NCI-H524 treated with DMSO at 0.1 percent for 48 hours (cell line): ENCODE measurements at places on chromosomes 1 and 21.

DNA sequence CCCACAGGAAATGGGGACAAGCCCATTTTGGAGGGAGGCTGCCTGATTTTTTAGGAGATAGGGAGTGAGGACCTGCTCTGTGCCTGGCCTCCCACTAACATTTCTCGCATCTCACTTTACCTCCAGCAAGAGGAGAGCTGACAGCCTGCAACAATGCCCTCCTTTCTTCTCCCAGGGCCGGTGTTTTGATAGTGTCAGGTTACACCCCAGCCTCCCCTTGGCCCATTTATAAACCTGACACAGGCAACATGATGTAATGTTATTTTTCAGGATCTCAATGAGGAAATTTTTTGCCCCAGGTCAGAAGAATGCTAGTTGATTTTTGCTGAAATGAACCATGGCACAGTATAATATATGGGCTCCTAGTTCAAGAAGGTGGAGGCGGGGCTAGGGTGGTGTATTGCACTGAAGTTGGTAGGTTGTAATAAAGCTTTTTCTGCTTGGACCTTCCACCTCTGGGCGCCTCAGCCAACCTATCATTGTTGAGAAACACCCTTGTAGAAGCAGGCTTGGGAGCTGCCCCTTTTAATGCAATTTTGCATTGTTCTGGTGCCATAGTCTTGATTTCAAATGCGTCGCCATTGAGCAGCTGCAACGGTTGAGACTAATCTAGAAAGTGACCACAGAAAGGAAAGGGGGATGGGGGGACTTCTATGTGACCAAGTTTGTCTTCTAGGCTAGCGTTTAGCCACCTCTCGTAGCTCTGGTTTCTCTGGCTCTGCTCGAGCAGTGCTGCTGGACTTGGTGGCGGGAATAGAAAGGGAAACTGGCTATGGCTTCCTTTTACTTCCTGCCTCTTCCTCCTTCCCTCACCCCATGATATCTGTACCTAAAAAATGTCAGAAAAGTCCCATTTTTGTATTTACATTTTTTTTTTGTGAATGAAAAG, 53.0 kb downstream of the PBX1 start:
- no peak for DNase-seq

GRCh38 chr1:112554411-112554810, 45.6 kb downstream of the WNT2B start:
- DNase-seq = no peak

DNA sequence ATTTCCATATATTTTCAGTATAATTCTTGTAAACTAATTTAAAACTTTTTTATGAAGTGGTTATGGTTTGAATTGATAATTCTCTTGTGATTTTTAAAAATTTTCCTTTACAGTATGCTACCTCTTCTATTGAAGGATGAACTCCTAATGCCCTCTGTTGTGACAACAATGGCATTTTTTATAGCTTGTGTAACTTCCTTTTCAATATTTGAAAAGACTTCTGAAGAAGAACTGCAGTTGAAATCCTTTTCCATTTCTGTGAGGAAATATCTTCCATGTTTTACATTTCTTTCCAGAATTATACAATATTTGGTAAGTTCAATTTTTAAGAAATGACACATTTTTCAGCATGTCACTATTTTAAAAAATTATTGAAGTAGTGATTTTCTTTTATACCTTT, 61.4 kb downstream of the ALG6 start:
- DNase-seq = no peak

DNA sequence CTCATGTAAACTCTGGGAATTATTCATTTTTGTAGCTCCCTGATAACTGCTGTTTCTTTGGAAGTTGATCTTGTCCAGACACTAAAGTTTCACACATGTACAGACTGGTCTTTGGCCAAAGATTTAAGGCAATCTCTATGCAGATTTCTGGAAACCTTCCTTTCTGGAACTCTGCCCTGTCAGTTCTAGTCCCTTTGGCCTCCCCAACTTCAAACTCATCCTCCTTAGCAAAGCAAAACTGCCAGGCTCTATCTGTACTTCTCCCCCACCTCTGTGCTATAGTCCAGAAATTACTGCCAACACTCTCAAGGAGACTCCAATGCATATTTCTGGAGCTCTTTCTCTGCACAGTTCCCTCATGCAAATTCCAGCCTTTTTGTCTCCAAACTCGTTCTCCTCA, 36.5 kb downstream of the C1orf198 start:
- DNase-seq = no peak

DNA sequence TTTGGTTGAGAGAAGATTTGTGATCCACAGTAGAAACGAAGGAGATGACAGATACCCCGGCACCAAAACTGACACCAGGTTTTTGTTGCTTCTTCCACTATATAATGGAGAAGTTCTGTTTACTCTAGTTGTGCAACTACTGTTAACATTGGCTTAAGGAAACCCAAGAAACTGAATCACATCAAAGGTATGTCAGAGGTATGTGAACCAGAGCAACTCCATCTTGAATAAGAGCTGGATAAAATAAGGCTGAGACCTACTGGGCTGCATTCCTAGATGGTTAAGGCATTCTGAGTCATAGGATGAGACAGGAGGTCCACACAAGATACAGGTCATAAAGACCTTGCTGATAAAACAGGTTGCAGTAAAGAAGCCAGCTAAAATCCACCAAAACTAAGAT, 173.7 kb upstream of the CAMK1G start:
- DNase-seq = no peak

DNA sequence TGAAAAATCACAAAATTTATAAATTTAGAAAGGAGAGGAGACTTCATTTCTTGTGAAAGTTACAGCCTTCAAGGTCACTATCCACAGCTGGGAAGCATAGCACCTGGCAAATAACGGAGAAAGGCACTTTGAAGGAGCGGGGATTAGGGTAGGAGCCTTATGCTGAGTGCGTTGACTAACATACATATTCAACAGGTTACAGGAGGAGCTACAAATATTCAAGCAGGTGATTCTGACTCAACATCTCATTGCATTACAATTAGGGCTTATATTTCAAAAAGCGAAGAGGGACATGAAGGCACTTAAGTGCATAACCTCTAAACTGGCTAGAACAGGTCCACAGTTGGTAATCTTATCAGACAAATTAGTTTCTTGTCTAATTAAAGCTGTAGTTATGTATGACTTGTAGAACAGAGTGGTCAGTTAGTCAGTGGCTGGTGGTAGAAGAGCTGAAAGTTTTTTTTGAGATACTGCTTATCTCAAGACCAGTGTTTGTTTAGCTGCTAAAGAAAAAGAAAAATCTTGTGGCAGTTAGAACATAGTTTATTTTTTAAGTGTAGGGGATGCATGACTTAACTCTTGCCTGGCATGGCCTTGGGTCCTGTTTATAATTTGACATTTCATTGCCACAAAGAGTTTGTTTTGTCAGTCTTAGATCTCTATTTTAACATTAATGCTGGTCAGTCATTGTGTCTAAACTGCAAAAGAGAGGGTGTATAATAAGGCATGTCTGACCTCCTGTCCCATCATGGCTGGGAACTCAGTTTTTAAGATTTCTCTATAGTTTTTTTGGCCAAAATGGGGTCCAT, 311.5 kb downstream of the DUSP10 start:
- DNase-seq = no peak
